ENCODE measurements at places on chromosomes 3 and 15. TPM values are rescaled to one million over a fixed set of nuclear protein-coding genes. Genes with fewer than 3 reads are reported as not detected.

DNA sequence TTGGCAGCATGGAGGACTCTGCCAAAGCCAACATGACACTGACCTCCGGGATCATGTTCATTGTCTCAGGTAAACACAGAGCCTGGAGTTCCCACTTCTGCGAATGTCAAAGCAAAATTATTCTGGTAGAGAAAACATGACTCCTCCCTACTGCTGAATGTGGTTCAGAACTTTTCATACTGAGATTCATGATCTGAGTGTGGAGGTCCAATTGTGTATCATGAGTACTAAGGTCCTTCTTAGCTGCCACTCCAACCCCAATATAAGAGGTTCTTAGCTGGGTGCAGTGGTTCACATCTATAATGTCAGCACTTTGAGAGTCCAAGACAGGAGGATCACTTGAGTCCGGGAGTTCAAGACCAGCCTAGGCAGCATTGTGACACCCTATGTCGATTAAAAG is 13.8 kb downstream of the CLDN18 start:
- no peak for DNase-seq
- no peaks in the 10 kb centered on the region for H3K36me3 ChIP-seq
- H3K4me3 ChIP-seq, result no peak overlapping the region
- no peaks in the 10 kb centered on the region for H3K27me3 ChIP-seq
- H3K27ac ChIP-seq, result no peak overlapping the region

DNA sequence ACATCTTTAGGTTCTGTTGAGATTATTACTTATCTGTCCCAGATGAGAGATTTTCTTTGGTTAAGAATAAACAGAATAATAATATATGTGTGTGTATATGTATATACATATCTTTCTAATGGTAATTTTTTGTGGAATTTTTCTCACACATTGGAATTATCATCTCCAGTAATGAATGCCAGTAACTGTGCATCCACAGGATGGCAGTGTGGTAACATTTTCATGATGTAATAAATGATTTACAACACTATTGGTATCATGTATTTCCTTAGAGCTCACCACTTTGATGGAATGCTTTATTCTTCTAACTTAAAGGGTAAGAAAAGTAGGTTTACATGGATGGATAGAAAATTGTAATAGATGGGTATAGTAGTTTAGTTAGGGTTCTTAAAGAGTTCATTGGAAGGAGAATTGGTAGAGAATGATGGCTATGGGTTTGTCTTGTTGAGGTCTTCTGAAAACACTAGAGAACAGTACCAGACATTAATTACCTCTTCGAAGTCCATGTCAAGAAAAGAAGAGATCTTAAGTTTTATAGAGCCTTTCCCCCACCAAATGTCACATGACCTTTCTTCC is 78.1 kb downstream of the STT3B start:
- peaks cover 16% of the 10 kb centered on the region for H3K36me3 ChIP-seq
- DNase-seq, result peak; percentile 56
- H3K27me3 ChIP-seq, result no peaks in the 10 kb centered on the region
- peaks cover 25% of the 10 kb centered on the region for H3K4me1 ChIP-seq
- no peak overlapping the region for H3K4me3 ChIP-seq

DNA sequence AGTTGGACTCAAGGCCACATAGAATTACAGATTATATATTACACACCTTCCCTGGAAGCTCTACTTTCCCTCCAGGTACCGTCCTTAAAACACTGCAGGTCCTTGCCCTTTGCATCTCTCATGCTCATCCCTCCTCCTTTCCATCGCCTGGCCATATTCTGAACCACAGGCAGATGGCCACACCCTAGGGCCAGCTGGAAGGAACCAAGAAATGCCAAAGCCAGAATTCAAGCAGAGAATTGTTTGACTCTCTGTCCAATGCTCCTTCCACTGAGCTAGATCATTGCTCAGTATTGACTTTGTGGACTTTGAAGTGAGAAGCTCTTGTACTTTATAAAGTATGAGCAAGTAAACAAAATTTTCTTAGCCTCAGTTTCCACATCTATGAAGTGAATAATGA is 170.3 kb upstream of the SLC24A5 start:
- no peaks in the 10 kb centered on the region for H3K27me3 ChIP-seq
- H3K27ac ChIP-seq, result no peak overlapping the region
- H3K4me3 ChIP-seq, result no peak overlapping the region
- H3K4me1 ChIP-seq, result no peaks in the 10 kb centered on the region
- no peaks in the 10 kb centered on the region for H3K36me3 ChIP-seq
- no peak for DNase-seq

- no peak overlapping the region for H3K27ac ChIP-seq
- H3K27me3 ChIP-seq, result no peaks in the 10 kb centered on the region
- H3K4me3 ChIP-seq, result no peak overlapping the region
- peaks cover 10% of the 10 kb centered on the region for H3K4me1 ChIP-seq
- DNase-seq, result no peak
- no peaks in the 10 kb centered on the region for H3K36me3 ChIP-seq
These were observed 322.8 kb upstream of the NAALADL2 start for GRCh38 chr3:174536319-174536718.

GRCh38 chr3:97954228-97954827 is 17.9 kb downstream of the RIOX2 start:
- peaks cover 86% of the 10 kb centered on the region for H3K36me3 ChIP-seq
- H3K4me1 ChIP-seq, result peaks cover 21% of the 10 kb centered on the region
- H3K4me3 ChIP-seq, result no peak overlapping the region
- H3K27me3 ChIP-seq, result no peaks in the 10 kb centered on the region
- no peak for DNase-seq

DNA sequence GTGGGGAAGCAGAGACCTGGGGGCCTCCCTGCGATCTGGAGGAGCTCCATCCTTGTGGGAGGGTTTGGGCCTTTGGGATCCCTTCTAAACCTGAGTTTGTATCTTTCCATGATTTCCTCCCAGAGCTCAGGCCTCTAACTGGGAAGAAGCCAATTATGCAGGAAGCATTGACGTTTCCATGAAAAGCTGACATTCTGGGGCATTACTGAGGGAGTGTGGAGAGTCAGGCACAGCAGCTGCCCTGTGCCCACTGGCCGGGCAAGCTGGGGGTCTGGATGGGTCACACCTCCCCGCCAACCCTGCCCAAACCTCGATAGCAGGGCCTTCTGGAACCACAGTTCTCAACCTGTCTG is 74.9 kb downstream of the EFCAB12 start:
- no peaks in the 10 kb centered on the region for H3K4me1 ChIP-seq
- no peak overlapping the region for H3K4me3 ChIP-seq
- no peak overlapping the region for H3K27ac ChIP-seq
- H3K27me3 ChIP-seq, result no peaks in the 10 kb centered on the region
- H3K36me3 ChIP-seq, result no peaks in the 10 kb centered on the region

- H3K4me3 ChIP-seq, result no peak overlapping the region
- H3K4me1 ChIP-seq, result no peaks in the 10 kb centered on the region
- H3K27me3 ChIP-seq, result no peaks in the 10 kb centered on the region
- no peaks in the 10 kb centered on the region for H3K36me3 ChIP-seq
These were observed 363.5 kb upstream of the NECTIN3 start for GRCh38 chr3:110708156-110708555.

GRCh38 chr3:149352556-149352955 is 19.1 kb upstream of the TM4SF18 start:
- H3K36me3 ChIP-seq, result no peaks in the 10 kb centered on the region
- H3K27me3 ChIP-seq, result no peaks in the 10 kb centered on the region
- peak; percentile 79 for DNase-seq
- H3K4me1 ChIP-seq, result no peaks in the 10 kb centered on the region
- no peak overlapping the region for H3K4me3 ChIP-seq
- H3K27ac ChIP-seq, result no peak overlapping the region

DNA sequence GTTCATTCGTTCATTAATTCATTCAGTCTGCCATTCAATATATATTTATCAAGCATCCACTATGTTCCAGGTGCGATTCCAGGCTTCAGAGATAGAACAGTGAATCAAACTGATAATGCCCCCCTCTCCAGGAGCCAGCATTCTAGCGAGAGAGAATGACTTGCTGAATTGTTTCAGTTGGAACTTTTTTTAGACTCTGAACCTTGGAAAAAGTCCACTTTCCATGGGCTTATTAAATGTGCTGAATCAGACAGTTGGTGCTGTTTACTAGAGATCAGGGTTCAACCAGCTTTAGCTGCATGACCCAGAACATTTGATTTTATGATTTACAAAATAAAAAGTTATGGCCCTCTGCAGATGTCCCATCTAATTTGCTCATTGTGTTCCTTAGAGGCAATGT is 213.2 kb downstream of the THSD4 start:
- no peak for DNase-seq
- H3K27ac ChIP-seq, result peak overlapping the region; percentile 59

DNA sequence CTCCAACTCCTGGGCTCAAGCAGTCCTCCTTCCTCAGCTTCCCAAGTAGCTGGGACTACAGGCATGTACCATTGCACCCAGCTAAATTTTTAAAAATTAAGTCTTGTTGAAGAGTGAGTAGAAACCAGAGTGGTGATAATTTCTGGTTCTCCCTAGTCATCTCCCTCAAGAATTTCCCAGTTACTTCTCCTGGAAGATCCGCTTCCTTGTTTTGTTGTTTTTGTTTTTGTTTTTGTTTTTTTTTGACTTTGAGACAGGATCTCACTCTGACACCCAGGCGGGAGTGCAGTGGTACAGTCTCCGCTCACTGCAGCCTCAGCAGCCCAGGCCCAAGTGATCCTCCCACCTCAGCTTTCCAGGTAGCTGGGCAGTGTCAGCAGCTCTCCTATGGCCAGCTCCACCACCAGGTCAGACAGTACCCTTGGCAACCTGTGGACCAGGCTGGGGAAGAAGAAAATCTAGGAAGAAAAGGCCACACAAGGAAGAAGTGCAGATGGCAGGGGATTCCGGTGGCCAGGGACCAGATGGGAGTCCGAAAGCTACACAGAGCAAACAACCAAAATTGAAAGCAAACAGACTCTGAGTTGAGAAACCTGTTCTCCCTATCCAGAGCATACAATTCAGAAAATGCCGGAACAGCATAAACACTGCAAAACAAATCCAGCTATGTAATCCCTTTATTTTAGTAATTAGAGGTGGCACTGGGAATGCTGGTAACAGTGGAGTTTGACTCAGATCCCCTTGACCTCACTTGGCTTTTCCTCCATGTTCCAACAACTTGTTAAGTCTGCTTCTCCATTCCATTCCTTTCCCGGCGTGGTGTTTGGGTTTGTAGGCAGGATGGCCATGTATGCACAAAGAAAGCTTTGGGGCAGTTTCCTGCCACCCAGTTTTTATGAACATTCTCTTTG is 266.6 kb upstream of the CTDSPL start:
- H3K27ac ChIP-seq, result no peak overlapping the region
- no peaks in the 10 kb centered on the region for H3K27me3 ChIP-seq
- no peak for DNase-seq
- H3K4me1 ChIP-seq, result no peaks in the 10 kb centered on the region
- no peaks in the 10 kb centered on the region for H3K36me3 ChIP-seq

DNA sequence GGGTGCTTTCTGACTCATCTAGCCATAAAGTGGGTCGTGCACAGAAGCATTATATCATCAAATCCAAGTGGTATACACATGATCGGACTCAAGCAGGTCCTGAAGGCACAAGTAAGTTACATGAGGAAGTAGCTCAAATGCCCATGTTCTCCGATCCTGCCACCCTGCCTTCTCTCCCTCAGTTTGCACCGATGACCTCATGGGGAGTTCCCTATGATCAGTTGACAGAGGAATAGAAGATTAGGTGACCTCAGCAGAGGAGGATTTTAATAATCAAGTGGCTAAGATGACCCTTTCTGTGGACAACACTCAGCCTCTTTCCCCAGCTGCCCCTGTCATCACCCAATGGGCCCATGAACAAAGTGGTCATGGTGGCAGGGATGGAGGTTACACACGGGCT is 149.5 kb downstream of the TBC1D5 start:
- no peaks in the 10 kb centered on the region for H3K27me3 ChIP-seq
- H3K36me3 ChIP-seq, result no peaks in the 10 kb centered on the region
- H3K27ac ChIP-seq, result no peak overlapping the region
- H3K4me3 ChIP-seq, result no peak overlapping the region
- DNase-seq, result no peak
- no peaks in the 10 kb centered on the region for H3K4me1 ChIP-seq

GRCh38 chr3:98612587-98612986 is 19.2 kb upstream of the CPOX start:
- peak; percentile 74 for DNase-seq
- H3K36me3 ChIP-seq, result no peaks in the 10 kb centered on the region
- no peaks in the 10 kb centered on the region for H3K27me3 ChIP-seq
- H3K4me1 ChIP-seq, result peaks cover 6% of the 10 kb centered on the region

- H3K27ac ChIP-seq, result no peak overlapping the region
- DNase-seq, result peak; percentile 13
- peak overlapping the region; percentile 80 for H3K4me3 ChIP-seq
- peaks cover 8% of the 10 kb centered on the region for H3K4me1 ChIP-seq
These were observed 997 bp downstream of the FYCO1 start for GRCh38 chr3:45994419-45995235.

GRCh38 chr3:39423436-39423970 is 17.0 kb downstream of the RPSA start:
- no peaks in the 10 kb centered on the region for H3K27me3 ChIP-seq
- H3K4me3 ChIP-seq, result no peak overlapping the region
- H3K36me3 ChIP-seq, result no peaks in the 10 kb centered on the region
- H3K27ac ChIP-seq, result no peak overlapping the region
- H3K4me1 ChIP-seq, result no peaks in the 10 kb centered on the region

GRCh38 chr3:86948822-86949221 is 42.1 kb downstream of the VGLL3 start:
- H3K36me3 ChIP-seq, result peaks cover 57% of the 10 kb centered on the region
- peak overlapping the region; percentile 75 for H3K27ac ChIP-seq
- H3K4me3 ChIP-seq, result peak overlapping the region; percentile 38
- peak; percentile 89 for DNase-seq

DNA sequence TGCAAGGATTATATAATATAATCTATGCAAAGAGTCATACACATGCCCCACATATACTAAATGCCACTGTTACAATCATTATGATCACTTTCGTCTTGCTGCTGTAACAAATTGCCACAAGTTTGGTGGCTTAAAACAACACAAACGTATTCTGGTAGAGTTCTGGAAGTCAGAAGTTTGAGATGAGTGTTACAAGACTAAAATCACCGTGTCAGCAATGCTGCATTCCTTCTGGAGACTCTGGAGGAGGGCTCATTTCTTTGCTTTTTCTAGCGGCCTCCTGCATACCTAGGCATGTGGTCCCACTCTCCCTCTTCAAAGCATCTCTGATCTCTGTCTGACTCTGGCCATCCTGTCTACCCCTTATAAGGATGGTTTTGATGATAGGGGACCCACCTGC is 1.4 kb upstream of the CCDC174 start:
- H3K27ac ChIP-seq, result peak overlapping the region; percentile 99
- peak overlapping the region; percentile 99 for H3K4me3 ChIP-seq
- peaks cover 12% of the 10 kb centered on the region for H3K4me1 ChIP-seq
- peaks cover 16% of the 10 kb centered on the region for H3K36me3 ChIP-seq

DNA sequence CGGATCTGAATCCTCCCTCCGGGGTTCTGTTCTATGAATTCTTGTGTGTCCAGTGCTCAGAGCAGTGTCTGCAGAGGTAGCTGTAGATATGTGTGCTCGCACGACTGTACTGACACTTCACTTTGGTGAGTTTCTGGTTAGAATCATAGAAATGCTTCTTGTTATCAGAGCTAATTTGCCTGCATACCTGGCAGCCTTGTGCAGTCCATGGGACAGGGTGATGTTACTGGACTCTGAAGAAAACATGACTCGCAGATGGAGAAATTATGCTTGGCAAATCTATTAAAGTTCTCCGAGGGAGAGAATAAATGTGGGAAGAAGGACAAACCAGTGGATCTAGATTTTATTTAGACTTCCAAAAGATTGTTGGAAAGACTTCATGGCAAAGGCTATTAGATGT is 12.2 kb downstream of the CGNL1 start:
- no peaks in the 10 kb centered on the region for H3K27me3 ChIP-seq
- no peaks in the 10 kb centered on the region for H3K36me3 ChIP-seq
- H3K4me1 ChIP-seq, result no peaks in the 10 kb centered on the region
- no peak overlapping the region for H3K27ac ChIP-seq

COPG1 gene
- 225 TPM for total RNA-seq

PIF1 gene
- 8.1 TPM for total RNA-seq

CYP1A2 gene
- total RNA-seq, result not detected

SOX14 gene
- total RNA-seq, result not detected

CCR5 gene
- not detected for total RNA-seq

CKMT1A gene
- total RNA-seq, result 11.4 TPM

IL5RA gene
- not detected for total RNA-seq

TMEM212 gene
- total RNA-seq, result not detected
